ENCODE measurements at places on chromosomes 4 and X.

DNA sequence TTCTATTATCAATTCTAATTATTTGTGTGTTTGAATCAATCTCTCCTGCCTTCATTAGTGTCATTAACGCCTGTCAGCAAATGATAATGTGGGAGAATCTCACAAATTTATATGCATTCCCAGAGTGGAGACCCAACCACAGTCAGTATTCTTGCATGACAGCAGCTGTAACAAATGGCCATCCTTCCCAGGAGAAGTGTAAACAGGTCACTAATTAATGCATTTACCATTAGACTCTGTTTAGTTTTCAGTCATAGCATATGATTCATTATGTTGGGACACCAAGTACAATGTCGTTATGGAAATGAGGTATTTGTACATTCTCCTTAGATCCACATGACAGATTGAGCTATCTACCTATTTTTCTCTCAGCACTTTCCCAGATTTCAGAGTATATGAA, 50.5 kb downstream of the CT47B1 start:
- no peak for DNase-seq

DNA sequence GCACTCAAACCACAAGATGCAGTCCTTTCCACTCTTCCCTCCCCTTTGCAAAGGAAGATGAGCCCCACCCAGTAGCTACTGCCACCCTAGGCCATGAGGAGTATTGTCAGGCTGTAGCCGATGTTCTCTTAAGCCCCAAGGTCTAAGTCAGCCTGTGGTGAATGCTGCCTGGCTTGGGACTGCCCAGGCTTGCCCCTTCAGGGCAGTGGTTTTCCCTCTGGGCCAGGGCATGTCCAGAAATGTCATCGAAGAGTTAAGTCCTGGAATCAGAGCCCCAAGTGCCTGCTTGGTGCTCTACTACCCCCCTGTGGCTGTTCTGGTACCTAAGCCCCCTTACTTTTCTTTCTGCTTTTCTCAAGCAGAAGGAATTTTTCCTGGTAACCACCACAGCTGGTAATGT, 11.8 kb upstream of the PGK1 start:
- no peak for DNase-seq

DNA sequence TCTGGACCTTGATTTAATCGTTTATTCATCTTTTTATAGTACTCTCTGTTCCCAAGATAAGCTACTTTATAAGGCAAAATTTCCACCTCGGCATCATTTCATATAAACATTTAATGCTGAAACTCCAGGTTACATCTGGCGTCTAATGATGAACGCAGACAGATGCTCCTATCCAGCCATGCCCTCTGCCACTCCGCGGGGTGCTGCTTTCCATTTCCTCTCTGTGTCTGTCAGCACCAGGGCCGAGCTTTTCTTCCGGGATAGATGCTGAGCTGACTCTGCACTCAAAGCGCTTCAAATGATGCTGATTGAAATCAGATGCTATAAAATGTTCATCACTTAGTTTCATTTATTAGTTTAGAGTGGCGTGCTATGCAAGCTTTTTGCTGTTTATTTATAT, 80.5 kb upstream of the HELT start:
- no peak for DNase-seq

GRCh38 chr4:100516225-100516624, 1.6 kb downstream of the EMCN start:
- DNase-seq, result no peak

GRCh38 chr4:40448875-40449274, 113.7 kb downstream of the CHRNA9 start:
- DNase-seq, result no peak

DNA sequence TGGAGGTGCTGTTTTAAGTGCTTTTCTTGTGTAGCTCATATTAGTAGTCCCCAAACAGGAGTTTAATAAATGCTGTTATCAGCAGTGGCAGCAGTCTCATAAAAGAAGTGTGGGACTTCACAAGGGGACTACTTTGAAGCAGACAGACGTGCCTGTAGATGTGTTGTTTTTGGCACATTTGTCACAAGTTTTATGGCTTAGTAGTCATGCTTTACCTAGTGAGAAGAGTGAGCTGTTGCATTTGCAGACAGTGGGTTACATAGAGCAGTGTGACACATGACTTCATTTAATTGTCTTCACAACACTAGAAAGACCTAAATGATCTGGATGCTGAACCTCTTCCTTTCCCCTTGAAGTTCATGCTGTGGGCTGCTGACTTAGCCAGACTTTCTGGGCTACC, 149.5 kb upstream of the MBNL3 start:
- no peak for DNase-seq

DNA sequence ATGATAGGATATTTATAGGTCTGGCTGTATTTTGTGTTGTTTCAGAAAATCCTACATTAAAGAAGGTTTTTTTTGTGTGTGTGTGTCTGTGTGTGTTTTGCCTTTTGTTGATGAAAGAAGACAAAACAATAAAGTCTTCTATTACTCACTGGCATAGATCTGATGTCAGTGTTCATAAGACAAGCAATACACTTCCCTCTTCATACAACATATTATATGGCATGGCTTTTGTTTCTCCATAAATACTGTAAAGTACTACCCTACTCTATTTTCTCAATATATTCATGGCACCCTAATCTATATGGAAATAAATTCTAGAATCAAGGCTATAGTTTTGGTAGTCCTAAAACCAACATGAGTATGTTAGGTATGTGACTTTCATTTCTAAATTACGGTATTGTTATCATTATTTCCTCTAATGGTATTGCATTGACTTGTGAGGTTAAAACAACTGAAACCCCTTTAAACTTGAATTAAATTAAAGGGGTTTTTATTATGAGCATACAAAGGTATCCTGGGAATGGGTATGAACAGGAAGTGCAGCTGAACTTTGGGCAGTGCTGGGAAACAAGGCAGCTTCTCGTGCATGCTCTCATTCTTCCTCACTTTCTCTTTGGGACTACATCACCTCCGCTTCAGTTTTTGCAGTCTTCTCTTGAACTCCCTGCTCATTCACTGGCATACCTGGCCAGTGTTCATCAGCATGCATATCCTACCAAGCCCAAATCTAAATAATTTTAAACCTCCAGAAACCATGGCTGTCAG, 70.5 kb upstream of the PRSS48 start:
- no peak for DNase-seq

DNA sequence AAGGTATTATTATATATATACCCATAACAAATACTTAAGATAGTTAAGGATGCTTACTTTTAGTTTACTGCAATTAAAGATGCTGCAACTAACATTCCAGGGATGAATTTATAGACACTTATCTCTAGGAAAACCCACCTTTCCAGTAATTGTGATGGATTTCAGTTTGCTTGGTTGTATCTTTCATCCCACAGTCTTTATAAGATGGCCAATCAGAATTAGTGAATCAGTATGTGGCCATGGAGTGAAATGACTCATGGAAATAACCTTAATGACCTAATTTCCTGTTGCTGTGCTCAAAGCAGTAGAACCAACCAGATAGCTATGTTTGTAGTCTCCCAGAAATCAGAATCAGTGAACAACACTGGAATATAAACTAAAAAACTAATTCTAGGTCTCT, 26.4 kb downstream of the MOSPD2 start:
- DNase-seq, result peak; percentile 5

GRCh38 chr4:64784125-64784524, 374.9 kb upstream of the TECRL start:
- no peak for DNase-seq

DNA sequence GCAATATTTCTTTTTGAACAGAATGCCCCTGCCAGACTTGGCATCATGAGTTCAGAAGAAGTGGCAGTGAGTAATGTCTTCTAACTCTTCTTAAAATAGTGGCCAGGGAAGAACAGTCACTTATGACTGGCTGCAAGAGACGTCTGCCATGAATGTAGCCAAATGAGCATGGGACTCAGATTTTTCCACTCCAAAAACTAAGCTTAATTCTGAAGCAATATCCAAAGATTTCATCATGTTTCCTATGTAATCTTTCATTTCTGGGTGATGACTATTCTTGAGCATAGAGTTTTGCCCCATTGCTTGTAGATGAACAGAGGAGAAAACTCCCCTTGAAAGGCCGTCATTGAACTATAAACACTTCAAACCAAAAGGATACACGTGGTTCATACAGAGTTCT, 11.8 kb downstream of the AMBN start:
- DNase-seq, result no peak

- peak; percentile 95 for DNase-seq
Observed at GRCh38 chr4:87843936-87844335, 11.2 kb downstream of the MEPE start.

DNA sequence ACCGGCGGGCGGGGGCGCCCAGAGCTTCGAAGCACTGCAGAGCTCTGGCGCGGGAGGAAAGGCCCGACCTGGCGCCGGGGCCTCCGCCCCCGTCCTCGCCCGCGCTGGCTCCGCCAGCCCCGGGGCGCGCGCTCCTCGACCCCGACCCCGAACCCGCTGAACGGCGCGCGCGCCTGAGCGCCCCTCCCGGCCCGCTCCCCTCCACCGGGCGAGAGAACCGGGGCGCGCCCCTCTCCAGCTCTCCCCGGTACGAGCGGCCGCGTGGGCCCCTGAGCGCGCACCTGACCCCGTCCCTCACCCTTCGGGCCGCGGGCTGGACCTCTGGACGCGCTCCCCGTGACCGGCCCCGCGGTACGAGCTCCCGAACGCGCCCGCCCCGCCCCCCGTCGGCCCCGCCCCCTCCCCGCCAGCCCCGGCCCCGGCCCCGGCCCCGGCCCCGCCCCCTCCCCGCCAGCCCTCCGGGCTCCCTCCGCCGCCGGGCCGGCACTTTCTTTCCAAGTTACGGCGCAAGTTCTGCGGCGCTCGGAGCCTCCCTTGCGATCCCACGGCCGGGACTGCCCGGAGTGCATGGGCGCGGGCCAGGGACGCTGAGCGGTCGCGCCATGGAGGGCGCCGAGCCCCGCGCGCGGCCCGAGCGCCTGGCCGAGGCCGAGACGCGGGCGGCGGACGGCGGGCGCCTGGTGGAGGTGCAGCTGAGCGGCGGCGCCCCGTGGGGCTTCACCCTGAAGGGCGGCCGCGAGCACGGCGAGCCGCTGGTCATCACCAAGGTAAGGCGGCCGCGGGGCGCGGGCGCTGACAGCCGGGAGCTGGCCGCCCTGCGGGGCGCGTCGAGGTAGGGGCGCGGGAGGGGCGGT, at the start of gene SHROOM2:
TSS of gene SHROOM2 (plus strand) at position 486 of the 854 bp plus-strand sequence. CDS start at position 603, 117 bp downstream.
- no peak for DNase-seq

DNA sequence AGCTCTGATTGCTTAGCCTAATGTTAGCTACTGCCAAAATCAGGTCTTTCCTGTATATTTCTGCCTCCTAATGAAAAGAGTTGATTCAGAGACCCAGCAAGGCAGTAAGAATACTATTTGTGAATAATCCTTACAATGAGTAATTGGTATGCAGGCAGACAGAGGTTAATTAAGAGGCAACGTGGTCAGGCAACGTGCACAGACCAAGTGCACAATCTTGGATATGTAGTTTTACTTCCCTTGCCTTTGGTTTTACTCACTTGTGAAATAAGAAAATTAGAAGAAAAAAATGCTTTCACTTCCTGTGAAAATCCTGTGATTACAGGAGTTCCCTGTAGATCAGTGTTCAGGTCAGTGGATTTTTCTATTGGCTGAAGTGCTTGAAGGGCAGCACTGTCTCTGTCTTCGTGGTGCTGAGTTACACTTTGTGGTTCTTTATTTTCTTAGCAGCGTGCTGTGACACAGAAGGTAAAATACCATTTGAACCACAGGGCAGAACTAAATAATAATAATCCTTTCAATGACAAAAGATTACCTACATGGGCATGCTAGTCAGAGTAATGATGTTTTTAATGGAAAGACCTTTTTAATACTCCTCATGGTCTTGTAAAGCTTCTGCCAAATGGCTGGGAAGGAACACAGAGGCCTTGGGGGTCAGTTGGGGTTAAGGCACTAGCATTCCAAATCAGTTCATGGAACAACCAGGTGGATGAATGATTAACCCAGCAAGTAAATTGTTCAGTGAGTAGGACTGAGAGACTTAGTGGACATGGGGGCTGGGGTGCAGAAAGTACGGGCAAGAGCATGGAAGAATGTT, 430.9 kb downstream of the MAPK10 start:
- no peak for DNase-seq

DNA sequence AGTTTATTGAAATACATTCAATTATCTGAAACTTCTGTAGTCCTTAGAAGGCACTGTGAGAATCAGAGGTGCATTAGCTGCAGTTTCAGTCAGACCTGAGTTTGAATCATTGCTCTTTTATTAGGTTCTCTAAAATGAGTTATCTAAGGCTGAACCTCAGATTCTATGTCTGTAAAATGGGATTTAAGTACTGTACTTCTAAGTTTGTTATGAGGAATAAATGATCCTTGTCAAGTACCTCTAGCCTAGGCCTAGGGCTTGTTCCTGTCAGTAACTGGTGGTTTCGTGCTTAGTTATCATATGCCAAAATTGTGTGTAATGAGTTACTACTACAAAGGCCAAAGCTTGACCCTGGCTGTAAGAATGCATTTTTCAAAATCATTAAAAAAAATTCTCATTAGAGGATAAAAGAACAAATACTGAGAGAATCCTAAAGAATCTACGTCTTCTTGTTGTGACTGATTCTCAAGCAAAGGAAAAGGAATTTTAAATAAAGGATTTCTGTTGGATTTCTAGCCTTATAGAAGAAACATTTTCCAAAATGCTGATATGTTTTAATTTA, 65.8 kb downstream of the SLIT2 start:
- DNase-seq, result no peak

GRCh38 chr4:118287711-118288451, 64.9 kb downstream of the PRSS12 start:
- no peak for DNase-seq

DNA sequence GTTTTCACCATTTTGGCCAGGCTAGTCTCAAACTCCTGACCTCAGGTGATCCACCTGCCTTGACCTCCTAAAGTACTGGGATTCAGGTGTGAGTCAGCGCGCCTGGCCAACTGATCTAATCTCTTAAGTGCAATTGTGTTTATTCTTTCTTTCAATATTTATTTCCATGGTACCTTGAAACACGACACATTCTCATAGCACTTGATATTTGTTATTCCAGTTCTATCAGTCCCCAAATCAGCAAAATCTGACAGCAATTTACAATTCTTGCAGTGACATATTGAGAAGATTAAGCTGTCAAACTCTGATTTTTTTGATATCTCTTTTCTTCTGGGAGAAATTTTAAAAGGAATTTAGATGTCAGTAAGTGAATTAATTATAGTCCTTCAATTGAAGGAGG, 218.1 kb upstream of the FAT4 start:
- DNase-seq, result no peak

DNA sequence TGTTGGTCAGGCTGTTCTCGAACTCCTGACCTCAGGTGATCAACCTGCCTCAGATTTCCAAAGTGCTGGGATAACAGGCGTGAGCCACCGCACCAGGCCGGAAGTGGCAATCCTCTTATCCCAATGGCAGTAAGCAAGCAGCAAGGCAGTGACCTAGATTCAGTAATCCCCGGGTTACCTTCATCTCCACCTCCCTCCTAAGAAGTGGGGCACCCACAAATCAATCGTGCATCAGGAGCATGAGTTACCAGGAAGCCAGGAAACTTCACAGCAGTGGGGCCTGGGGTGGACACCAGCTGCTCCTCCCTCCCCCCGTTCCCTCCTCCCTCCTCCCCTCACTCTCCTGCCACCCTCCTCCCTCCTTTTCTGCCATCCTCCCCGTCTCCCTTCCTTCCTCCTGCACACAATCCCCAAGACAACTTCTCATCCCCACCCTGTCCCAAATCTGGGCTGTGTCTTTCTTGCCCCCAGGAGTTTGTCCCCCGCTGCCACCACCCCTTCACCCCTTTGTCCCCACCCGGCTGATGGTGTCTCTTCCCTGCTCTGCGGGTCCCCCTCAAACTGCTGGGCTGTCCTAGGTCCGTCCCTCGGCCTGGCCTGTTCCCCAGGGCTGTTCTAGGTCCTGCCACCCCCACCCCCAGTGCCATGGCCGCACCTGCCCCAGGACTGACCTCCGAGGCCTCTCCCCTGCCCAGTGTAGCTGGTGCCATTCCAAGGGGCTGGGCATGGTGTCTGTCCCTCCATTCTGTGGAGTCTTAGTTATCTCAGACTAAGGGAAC, 2.2 kb downstream of the PDE6B start:
- DNase-seq, result no peak

All from G401 (cell line).